Breast epithelium (tissue), 4 donors: ENCODE measurements at places on chromosomes 6 and 20.
A peak's percentile ranks its signal among the peaks of the same experiment; 100 is the strongest.

DNA sequence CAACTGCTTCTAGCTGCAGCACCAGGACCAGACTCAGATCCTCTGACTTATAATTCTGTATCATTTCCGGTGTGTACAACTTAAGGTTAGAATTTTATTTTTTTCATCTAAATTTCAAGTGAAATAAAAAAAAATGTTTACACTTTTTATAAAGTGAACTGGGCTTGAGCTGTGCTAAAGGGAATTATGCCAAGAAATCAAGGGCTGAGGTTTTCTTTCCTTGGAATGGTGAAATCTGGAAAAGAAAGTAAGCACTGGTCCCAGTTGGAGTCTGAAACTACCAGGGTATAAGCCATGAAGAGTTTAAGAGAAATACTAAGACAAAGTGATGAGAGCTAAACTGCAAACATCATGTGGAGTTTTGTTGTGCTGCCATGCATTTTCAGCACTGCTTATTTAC, 21.7 kb upstream of the FYN start:
- no peak overlapping the region for H3K4me3 ChIP-seq
- no peaks in the 10 kb centered on the region for H3K36me3 ChIP-seq
- H3K27me3 ChIP-seq, result no peaks in the 10 kb centered on the region
- DNase-seq, result no peak

DNA sequence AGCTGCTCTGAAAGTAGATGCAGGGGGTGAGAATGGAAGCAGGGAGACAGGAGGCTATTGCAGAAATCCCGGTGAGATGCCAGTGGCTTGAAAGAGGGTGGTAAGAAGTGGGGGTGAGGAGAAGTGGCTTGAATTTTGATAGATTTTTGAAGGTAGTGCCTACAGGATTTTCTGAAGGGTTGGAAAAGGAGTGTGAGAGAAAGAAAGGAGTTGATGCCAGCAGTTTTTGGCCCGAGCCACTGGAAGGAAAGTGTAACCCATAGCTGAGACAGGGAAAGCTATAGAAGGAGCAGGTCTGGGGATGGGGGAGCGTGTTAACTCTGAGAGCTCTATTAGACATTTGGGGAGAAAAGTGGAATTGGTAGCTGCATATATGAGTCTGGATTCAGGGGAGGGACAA, 9.7 kb downstream of the ARMC12 start:
- no peaks in the 10 kb centered on the region for H3K4me1 ChIP-seq
- peak; percentile 19 for DNase-seq
- no peaks in the 10 kb centered on the region for H3K36me3 ChIP-seq
- H3K27me3 ChIP-seq, result no peaks in the 10 kb centered on the region

DNA sequence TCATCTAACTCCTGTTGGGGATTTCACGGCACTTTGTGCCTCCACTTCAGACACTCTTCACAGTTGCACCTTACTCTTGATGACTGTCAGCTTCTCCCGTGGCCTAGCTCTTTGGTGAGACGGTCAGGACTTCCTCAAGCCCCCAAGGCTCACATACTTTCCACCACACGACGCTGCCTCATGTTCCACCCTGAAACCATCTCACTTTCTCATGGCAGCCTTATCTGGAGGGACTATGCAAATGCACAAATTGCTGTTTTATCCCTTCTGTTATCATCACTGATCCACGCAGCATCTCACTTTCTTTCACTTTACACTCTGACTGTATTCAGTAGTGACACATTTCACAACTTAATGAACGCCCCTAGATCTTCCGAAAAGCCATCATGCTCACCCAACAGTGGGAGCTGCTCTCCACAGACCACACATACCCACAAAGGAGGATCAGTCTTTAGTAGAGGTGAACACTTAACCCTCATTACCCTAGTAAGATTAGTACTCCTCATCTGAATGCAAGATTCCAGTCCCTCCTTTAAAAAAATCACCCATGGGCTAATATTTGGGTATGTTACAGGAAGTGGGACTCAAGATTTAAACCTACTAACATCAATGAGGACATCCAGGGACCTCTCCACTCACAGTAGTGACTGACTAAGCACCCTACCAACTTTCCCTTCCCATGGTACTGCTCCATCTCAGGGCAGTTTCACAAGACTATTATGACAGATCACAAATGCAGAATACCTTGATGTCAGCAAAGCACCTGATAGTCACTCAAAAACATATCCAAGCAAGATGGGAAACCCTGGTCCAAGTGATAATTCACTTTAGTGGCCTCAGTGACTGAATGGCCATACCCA, 35.4 kb downstream of the FYN start:
- H3K27me3 ChIP-seq, result no peaks in the 10 kb centered on the region
- H3K4me3 ChIP-seq, result no peak overlapping the region
- H3K36me3 ChIP-seq, result no peaks in the 10 kb centered on the region

- no peaks in the 10 kb centered on the region for H3K27me3 ChIP-seq
- no peak for DNase-seq
- H3K36me3 ChIP-seq, result no peaks in the 10 kb centered on the region
- H3K4me1 ChIP-seq, result no peaks in the 10 kb centered on the region
These were observed 434.5 kb downstream of the HDGFL1 start for GRCh38 chr6:23003671-23004467.

DNA sequence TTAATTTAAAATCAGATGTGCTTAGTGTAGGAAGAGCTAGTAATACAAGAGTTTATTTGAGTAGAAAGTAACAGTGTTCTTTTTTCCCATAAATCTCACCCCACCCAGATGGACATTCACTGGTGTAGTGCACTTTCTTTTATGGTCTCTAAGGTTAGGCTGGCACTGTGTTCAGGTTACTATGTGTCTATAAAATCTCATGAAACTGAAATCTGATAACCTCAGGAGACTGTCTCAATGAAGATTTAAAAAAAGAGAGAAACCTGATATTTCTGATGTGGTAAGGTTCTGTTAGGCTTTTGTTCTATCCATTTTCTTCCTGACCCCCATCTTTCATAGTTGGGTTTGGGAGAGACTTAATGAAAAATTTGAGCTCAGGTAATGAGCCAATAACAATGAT, 101.2 kb upstream of the CLVS2 start:
- H3K27me3 ChIP-seq, result no peaks in the 10 kb centered on the region
- no peak overlapping the region for H3K4me3 ChIP-seq
- no peak for DNase-seq
- no peaks in the 10 kb centered on the region for H3K4me1 ChIP-seq

- no peaks in the 10 kb centered on the region for H3K4me1 ChIP-seq
- no peak overlapping the region for H3K27ac ChIP-seq
- H3K27me3 ChIP-seq, result no peaks in the 10 kb centered on the region
- no peak overlapping the region for H3K4me3 ChIP-seq
These were observed 81.8 kb downstream of the FYN start for GRCh38 chr6:111791415-111791814.

- H3K36me3 ChIP-seq, result no peaks in the 10 kb centered on the region
- no peak for DNase-seq
- no peak overlapping the region for H3K4me3 ChIP-seq
- no peaks in the 10 kb centered on the region for H3K4me1 ChIP-seq
These were observed 56.2 kb upstream of the NHSL1 start for GRCh38 chr6:138555421-138555988.

- no peaks in the 10 kb centered on the region for H3K4me1 ChIP-seq
- H3K27ac ChIP-seq, result no peak overlapping the region
- H3K27me3 ChIP-seq, result no peaks in the 10 kb centered on the region
- DNase-seq, result no peak
- H3K36me3 ChIP-seq, result no peaks in the 10 kb centered on the region
- no peak overlapping the region for H3K4me3 ChIP-seq
These were observed 341.2 kb downstream of the CDKAL1 start for GRCh38 chr6:20875369-20875963.

GRCh38 chr6:28330041-28330440, 5.9 kb downstream of the ZSCAN31 start:
- DNase-seq, result no peak
- H3K36me3 ChIP-seq, result peaks cover 20% of the 10 kb centered on the region
- no peaks in the 10 kb centered on the region for H3K27me3 ChIP-seq
- no peak overlapping the region for H3K27ac ChIP-seq

DNA sequence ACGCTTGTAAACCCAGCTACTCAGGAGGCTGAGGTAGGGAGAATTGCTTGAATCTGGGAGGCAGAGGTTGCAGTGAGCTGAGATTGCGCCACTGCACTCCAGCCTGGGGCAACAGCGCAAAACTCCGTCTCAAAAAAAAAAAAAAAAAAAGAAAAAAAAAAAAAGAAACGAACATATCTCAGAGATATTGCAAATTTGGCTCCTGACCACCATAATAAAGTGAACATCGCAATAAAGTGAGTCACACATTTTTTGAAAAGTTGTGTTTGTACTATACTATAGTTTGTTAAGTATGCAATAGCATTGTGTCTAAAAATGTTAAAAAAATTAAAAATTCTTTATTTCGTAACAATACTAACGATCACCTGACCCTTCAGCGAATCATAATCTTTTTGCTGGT, 13.3 kb downstream of the RSPH9 start:
- no peak for DNase-seq
- H3K27me3 ChIP-seq, result no peaks in the 10 kb centered on the region
- H3K4me1 ChIP-seq, result no peaks in the 10 kb centered on the region
- H3K27ac ChIP-seq, result no peak overlapping the region

- DNase-seq, result no peak
- H3K4me3 ChIP-seq, result no peak overlapping the region
- H3K27me3 ChIP-seq, result no peaks in the 10 kb centered on the region
These were observed 10.7 kb upstream of the EDN1 start for GRCh38 chr6:12279322-12280091.

- H3K27me3 ChIP-seq, result no peaks in the 10 kb centered on the region
- H3K4me3 ChIP-seq, result no peak overlapping the region
- H3K4me1 ChIP-seq, result no peaks in the 10 kb centered on the region
- H3K27ac ChIP-seq, result no peak overlapping the region
- H3K36me3 ChIP-seq, result no peaks in the 10 kb centered on the region
These were observed 8.3 kb downstream of the TBC1D7 start for GRCh38 chr6:13319891-13320564.

DNA sequence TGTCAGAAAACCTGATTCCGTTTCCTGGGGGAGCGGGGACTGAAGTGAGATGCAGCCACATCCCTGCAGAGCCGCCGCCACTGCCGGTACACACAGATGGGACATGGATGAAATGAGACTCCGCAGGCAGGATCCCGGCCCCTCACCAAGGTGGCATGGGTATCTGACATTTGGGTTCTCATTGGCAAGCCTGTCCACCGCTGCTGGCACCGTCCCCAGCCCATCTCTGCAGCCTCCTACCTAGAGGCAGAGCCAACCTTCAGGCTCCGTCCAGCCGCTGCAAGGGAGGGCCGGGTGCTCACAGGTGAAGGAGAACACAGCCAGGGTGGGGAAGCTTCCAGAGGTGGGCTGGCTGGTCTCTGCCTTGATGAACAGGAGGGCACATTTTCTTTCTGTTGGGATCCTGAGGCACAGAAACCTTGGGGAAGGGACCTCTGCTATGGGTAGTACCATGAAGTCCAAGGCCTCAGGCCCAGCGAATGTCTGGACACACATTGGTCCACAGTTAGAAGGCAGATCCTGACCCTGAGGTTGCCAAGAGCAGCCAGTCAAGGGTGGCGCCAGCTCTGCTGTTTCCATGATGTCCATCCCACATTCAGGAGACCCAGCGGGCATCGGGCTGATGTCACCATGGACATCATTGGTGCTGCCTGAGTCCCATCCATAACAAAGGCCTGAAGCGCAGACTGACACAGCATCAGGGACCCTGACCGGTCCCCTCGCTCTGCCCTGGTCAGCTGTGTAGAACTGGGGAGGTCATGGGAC, 177.4 kb downstream of the TAF4 start:
- no peaks in the 10 kb centered on the region for H3K4me1 ChIP-seq
- H3K36me3 ChIP-seq, result no peaks in the 10 kb centered on the region
- H3K27me3 ChIP-seq, result peaks cover 37% of the 10 kb centered on the region
- no peak for DNase-seq

GRCh38 chr20:57594092-57594951, 25.9 kb downstream of the ZBP1 start:
- no peaks in the 10 kb centered on the region for H3K36me3 ChIP-seq
- H3K27ac ChIP-seq, result no peak overlapping the region
- no peak overlapping the region for H3K4me3 ChIP-seq
- no peaks in the 10 kb centered on the region for H3K4me1 ChIP-seq
- no peak for DNase-seq

- no peaks in the 10 kb centered on the region for H3K36me3 ChIP-seq
- no peak overlapping the region for H3K27ac ChIP-seq
- H3K4me1 ChIP-seq, result peaks cover 3% of the 10 kb centered on the region
- no peak overlapping the region for H3K4me3 ChIP-seq
These were observed 57.0 kb upstream of the BMP6 start for GRCh38 chr6:7668936-7669335.

DNA sequence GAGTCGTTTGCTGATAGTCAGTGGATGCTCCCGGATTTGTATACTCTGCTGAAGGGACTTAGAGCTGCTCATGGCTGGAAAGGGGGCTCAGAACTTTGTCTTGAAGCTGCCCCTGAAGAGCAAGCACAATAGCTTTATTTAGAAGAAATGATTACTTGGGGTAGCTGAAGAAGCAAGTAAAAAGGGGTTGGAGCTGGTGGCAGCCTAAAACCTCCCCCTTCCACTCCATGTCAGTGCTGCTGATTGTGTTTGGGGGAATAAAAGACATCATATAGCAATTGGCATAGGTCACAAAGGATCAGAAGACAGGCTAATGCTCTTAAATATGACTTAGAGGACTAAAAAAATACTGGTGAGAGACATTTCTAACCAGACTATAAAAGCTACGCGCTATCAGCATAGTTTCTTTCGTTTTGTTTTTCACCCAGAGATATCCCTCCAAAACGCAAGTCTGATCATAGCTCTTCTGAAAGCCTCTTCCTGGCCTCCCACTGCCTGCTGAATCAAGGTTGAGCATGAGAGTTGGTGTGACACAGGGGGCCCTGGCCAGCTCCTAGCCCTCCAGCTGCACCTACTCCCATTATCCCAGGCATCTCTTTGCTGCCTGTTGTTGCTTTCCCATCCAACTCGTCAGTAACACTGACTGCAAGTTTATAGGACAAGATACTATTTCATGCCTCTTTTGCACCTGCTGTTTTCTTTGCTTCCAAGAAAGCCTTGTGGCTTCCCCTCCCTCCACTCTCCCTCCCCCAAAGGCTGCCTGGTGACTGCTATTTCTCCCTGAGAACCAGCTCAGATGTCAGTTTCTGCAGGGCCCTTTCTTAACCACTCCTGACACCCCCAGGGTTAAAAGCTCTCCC, 33.9 kb upstream of the SGK1 start:
- DNase-seq, result no peak
- no peak overlapping the region for H3K4me3 ChIP-seq
- H3K4me1 ChIP-seq, result no peaks in the 10 kb centered on the region
- no peaks in the 10 kb centered on the region for H3K36me3 ChIP-seq
- H3K27ac ChIP-seq, result peak overlapping the region; percentile 12

GRCh38 chr6:158938811-158939254, 61.2 kb downstream of the RSPH3 start:
- H3K4me1 ChIP-seq, result no peaks in the 10 kb centered on the region
- H3K36me3 ChIP-seq, result no peaks in the 10 kb centered on the region
- DNase-seq, result no peak
- no peaks in the 10 kb centered on the region for H3K27me3 ChIP-seq

DNA sequence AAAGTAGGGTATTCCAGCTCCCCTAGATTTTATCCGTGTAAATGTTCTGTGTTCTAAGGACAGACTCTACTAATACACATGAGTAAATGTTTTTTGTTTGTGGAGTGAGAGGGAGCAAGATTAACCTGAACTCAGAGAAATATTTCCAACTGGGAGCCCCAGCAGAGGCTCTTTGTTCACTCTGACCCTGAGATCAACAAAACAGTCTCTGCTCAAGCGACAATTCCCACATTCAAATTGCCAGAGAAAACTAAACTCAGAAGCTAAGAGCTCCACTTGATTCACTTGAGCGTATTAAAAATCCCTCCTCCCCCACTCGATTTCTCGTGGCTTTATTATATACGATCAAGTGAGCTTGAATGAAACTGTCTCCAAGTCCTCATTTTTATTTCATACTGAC, 413.9 kb upstream of the JARID2 start:
- no peaks in the 10 kb centered on the region for H3K36me3 ChIP-seq
- H3K27ac ChIP-seq, result no peak overlapping the region
- DNase-seq, result no peak
- no peaks in the 10 kb centered on the region for H3K4me1 ChIP-seq
- H3K27me3 ChIP-seq, result no peaks in the 10 kb centered on the region
